ENCODE measurements at places on chromosomes 3 and 15. TPM values are rescaled to one million over a fixed set of nuclear protein-coding genes. Genes with fewer than 3 reads are reported as not detected.
A peak's percentile ranks its signal among the peaks of the same experiment; 100 is the strongest.

- no peak for DNase-seq
- peaks cover 12% of the 10 kb centered on the region for H3K4me1 ChIP-seq
- peaks cover 8% of the 10 kb centered on the region for H3K36me3 ChIP-seq
- H3K27ac ChIP-seq: no peak overlapping the region
These were observed 25.2 kb upstream of the DOCK3 start for GRCh38 chr3:50649451-50649931.

- H3K27ac ChIP-seq: no peak overlapping the region
- peak overlapping the region; percentile 3 for H3K4me3 ChIP-seq
- no peaks in the 10 kb centered on the region for H3K36me3 ChIP-seq
- peaks cover 4% of the 10 kb centered on the region for H3K27me3 ChIP-seq
- peaks cover 19% of the 10 kb centered on the region for H3K4me1 ChIP-seq
These were observed 237.6 kb upstream of the BHLHE40 start for GRCh38 chr3:4741404-4742307.

DNA sequence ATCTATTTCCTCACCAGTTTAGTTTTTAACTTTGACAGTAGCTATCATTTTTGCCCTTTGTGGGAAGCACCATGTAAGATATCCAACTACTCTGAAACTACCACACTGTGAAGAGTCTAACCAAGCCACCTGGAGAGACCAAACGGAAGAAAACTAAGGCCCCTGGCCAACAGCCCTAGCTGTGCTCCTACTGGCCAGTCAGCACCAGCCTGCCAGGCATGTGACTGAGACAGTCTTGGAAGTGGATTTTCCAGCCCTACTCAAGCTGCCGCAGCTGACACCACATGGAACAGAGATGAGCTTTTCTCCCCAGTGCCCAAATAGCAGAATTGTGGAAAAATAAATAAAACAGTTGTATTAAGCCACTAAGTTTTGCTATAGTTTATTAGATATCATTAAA is 2.9 kb upstream of the TBC1D5 start:
- no peak for DNase-seq
- no peak overlapping the region for H3K27ac ChIP-seq
- H3K4me3 ChIP-seq: no peak overlapping the region
- no peaks in the 10 kb centered on the region for H3K36me3 ChIP-seq

Gene C3orf62
- 5.9 TPM for total RNA-seq

GRCh38 chr15:100095541-100096247 is 246.1 kb downstream of the ADAMTS17 start:
- H3K4me3 ChIP-seq: no peak overlapping the region
- no peak for DNase-seq
- H3K4me1 ChIP-seq: no peaks in the 10 kb centered on the region
- H3K36me3 ChIP-seq: no peaks in the 10 kb centered on the region
- no peaks in the 10 kb centered on the region for H3K27me3 ChIP-seq

- no peaks in the 10 kb centered on the region for H3K27me3 ChIP-seq
- H3K27ac ChIP-seq: no peak overlapping the region
- no peak overlapping the region for H3K4me3 ChIP-seq
- H3K4me1 ChIP-seq: no peaks in the 10 kb centered on the region
- H3K36me3 ChIP-seq: no peaks in the 10 kb centered on the region
- no peak for DNase-seq
These were observed 15.3 kb downstream of the P2RY14 start for GRCh38 chr3:151262871-151263525.

GRCh38 chr15:60356832-60357231 is 41.0 kb downstream of the ANXA2 start:
- H3K4me1 ChIP-seq: peaks cover 14% of the 10 kb centered on the region
- peaks cover 90% of the 10 kb centered on the region for H3K36me3 ChIP-seq
- no peak overlapping the region for H3K27ac ChIP-seq

Gene STRIT1
- total RNA-seq: not detected

- no peak for DNase-seq
- no peaks in the 10 kb centered on the region for H3K4me1 ChIP-seq
- H3K27ac ChIP-seq: no peak overlapping the region
- H3K4me3 ChIP-seq: no peak overlapping the region
- no peaks in the 10 kb centered on the region for H3K27me3 ChIP-seq
- H3K36me3 ChIP-seq: no peaks in the 10 kb centered on the region
These were observed 626.4 kb upstream of the ZNF385D start for GRCh38 chr3:22377421-22377820.

- peaks cover 2% of the 10 kb centered on the region for H3K4me1 ChIP-seq
- no peaks in the 10 kb centered on the region for H3K27me3 ChIP-seq
- no peaks in the 10 kb centered on the region for H3K36me3 ChIP-seq
- DNase-seq: no peak
These were observed 10.1 kb downstream of the ARL14 start for GRCh38 chr3:160686955-160687535.

GRCh38 chr3:143502081-143502480 is 346.2 kb downstream of the SLC9A9 start:
- H3K27me3 ChIP-seq: no peaks in the 10 kb centered on the region
- H3K4me1 ChIP-seq: no peaks in the 10 kb centered on the region
- no peak overlapping the region for H3K27ac ChIP-seq

- no peaks in the 10 kb centered on the region for H3K27me3 ChIP-seq
- H3K4me3 ChIP-seq: no peak overlapping the region
- no peak overlapping the region for H3K27ac ChIP-seq
- H3K36me3 ChIP-seq: no peaks in the 10 kb centered on the region
- no peaks in the 10 kb centered on the region for H3K4me1 ChIP-seq
These were observed 85.5 kb downstream of the CD200R1L start for GRCh38 chr3:112761062-112761638.

GRCh38 chr15:77632534-77633133 is at the start of gene LINGO1:
Gene LINGO1, minus strand, starts transcription at chr15:77632912. Its CDS starts 597 bp downstream, at chr15:77632315.
- H3K4me1 ChIP-seq: peaks cover 11% of the 10 kb centered on the region
- no peak for DNase-seq
- no peaks in the 10 kb centered on the region for H3K36me3 ChIP-seq
- H3K4me3 ChIP-seq: peak within 1 kb of the TSS; percentile 71
- H3K27ac ChIP-seq: peak within 1 kb of the TSS; percentile 47

GRCh38 chr3:125271127-125271526 is 58.6 kb upstream of the SLC12A8 start:
- no peak overlapping the region for H3K4me3 ChIP-seq
- no peaks in the 10 kb centered on the region for H3K27me3 ChIP-seq
- H3K4me1 ChIP-seq: no peaks in the 10 kb centered on the region

- no peak overlapping the region for H3K4me3 ChIP-seq
- H3K36me3 ChIP-seq: no peaks in the 10 kb centered on the region
- peaks cover 13% of the 10 kb centered on the region for H3K4me1 ChIP-seq
- H3K27me3 ChIP-seq: no peaks in the 10 kb centered on the region
- no peak overlapping the region for H3K27ac ChIP-seq
These were observed 62.6 kb downstream of the DUT start for GRCh38 chr15:48393645-48394506.

DNA sequence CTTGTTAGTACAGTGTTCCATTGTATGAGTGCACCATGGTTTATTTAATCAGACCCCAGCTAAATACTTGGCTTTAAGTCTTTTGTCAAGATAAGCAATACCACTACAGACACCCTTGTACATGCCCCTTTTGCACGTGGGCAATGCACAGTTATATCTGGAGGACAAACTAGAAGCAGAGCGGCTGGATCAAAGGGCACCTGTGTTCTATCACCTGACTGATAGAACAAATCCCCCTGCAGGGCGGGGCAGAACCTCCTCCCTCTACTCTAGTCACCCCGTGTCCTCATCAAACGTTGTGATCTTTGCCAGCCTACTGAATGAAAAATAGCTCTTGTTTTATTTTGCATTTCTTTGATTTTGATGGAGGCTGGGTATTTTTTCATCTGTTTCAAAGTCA is 314.9 kb downstream of the TLE3 start:
- peaks cover 11% of the 10 kb centered on the region for H3K4me1 ChIP-seq
- H3K27ac ChIP-seq: no peak overlapping the region
- DNase-seq: no peak

GRCh38 chr15:88995449-88995848 is 82.3 kb upstream of the MFGE8 start:
- no peaks in the 10 kb centered on the region for H3K27me3 ChIP-seq
- no peak for DNase-seq
- H3K36me3 ChIP-seq: no peaks in the 10 kb centered on the region
- H3K4me3 ChIP-seq: no peak overlapping the region

Gene SERF2
- 656 TPM for total RNA-seq

DNA sequence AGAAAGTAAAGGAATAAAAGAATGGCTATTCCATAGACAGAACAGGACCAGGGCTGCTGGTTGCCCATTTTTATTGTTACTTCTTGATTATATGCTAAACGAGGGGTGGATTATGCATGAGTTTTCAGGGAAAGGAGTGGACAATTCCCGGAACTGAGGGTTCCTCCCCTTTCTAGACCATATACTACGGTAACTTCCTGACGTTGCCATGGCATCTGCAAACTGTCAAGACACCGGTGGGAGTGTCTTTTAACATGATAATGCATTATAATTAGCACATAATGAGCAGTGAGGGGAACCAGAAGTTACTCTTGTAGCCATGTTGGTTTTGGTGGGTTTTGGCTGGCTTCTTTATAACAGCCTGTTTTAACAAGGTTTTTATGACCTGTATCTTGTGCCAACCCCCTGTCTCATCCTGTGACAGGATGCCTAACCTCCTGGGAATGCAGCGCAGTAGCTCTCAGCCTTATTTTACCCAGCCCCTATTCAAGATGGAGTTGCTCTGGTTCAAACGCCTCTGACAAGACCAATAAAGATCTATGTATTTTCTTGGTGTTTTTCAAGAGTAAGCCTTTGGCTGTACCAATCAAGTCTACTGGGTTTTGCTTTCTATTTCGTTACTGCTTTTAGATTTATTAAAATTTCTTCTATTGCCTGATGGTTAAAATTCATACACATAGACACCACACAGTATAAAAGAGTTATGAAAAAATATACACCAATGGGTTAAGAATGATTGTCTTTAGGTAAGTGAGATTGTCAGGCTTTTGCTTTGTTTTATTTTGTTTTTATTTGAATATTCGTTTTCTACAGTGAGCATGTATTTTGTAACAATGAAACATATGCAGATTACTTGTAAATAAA is 37.4 kb upstream of the CTDSPL start:
- H3K27ac ChIP-seq: no peak overlapping the region
- peaks cover 54% of the 10 kb centered on the region for H3K27me3 ChIP-seq
- H3K36me3 ChIP-seq: no peaks in the 10 kb centered on the region
- H3K4me1 ChIP-seq: no peaks in the 10 kb centered on the region
- H3K4me3 ChIP-seq: no peak overlapping the region
- DNase-seq: no peak

GRCh38 chr3:159765030-159765859 is 223.4 kb upstream of the IL12A start:
- H3K36me3 ChIP-seq: no peaks in the 10 kb centered on the region
- DNase-seq: peak; percentile 85
- H3K4me1 ChIP-seq: peaks cover 46% of the 10 kb centered on the region
- no peaks in the 10 kb centered on the region for H3K27me3 ChIP-seq
- H3K27ac ChIP-seq: peak overlapping the region; percentile 86
- peak overlapping the region; percentile 79 for H3K4me3 ChIP-seq

- DNase-seq: no peak
- H3K4me3 ChIP-seq: no peak overlapping the region
- H3K36me3 ChIP-seq: no peaks in the 10 kb centered on the region
These were observed 518.4 kb downstream of the FOXP1 start for GRCh38 chr3:71064956-71065763.

DNA sequence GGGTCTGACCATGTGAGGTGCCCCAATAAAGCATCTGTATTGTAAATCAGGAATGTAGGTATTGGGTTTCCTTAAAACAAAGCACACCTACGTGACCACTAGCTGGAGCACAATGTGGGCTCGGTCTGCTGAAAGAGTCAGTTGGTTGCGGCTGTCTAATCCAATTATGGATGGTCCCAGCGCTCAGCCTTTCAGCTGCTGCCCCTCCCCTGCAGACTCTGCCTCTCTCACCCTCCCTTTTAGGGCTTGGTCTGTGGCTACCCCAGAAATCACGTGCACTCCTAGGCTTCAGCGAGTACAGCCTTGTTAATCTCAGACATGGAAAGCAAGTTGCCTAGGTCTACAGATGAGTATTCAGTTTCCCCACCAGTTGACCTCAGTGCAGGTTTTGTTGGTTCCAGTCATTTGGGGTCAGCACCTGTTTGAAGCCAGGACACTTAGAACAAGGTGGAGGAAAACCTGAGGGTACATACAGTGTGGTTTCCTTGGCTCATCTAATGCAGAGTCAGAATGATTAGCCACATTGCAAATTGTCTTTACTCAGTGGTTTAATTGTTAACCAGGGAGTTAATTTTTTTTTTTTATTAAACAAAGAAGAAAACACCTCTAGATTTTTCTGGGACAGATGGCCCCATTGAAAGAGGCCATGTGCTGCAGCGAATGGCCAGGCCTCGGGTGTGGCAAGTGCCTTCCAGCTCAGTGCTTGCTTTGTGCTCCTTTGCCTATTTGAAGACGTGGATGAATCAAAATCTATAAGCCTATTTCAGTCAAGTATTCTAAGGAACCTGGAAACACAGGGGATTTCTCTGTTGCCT is 137.7 kb downstream of the IGF1R start:
- H3K4me1 ChIP-seq: peaks cover 6% of the 10 kb centered on the region
- no peak overlapping the region for H3K4me3 ChIP-seq
- no peak for DNase-seq
- no peak overlapping the region for H3K27ac ChIP-seq
- H3K27me3 ChIP-seq: no peaks in the 10 kb centered on the region

- H3K4me3 ChIP-seq: no peak overlapping the region
- H3K27me3 ChIP-seq: no peaks in the 10 kb centered on the region
- no peak overlapping the region for H3K27ac ChIP-seq
- no peaks in the 10 kb centered on the region for H3K4me1 ChIP-seq
- no peaks in the 10 kb centered on the region for H3K36me3 ChIP-seq
These were observed 253.5 kb upstream of the ZPLD1 start for GRCh38 chr3:102181175-102181920.
